ENCODE measurements at places on chromosomes 6 and 20.

DNA sequence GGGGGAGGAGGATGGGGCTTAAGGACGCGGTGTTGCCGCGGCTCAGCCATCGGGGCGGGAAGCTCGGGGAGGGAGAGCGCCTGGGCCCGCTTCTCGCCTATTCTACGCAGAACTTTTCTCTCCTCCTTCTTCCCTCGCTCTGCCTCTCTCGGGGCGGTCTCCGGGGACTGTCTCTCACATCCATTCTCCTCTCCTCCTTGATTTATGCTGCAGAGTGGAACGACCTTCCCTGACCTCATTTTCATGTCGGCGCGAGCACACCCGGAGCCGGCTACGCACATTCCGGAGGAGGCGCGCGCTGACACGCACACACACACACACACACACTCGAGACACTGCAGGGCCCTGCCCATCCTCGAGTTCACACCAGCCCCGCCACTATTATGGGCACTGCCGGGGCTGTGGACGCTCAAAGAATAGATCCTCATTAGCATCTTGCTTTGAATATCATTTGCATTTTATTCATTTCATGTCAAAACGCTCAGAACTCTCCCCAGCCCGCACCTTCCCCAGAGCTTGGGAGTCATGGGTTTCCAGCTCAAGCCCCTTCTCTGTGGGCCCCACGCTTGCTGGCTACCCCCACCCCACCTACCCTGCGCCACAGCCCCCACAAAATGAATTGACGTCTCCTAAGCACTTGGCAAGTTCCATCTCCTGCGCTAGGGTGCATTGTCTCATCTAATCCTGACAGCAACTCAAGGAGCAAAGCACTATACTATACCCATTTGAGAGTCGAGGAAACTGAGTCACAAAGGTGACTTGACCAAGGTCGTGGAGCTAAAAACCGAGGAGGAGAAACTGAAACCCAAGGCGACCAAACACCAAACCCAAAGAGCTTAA, 36.8 kb downstream of the NCR2 start:
- DNase-seq: no peak

DNA sequence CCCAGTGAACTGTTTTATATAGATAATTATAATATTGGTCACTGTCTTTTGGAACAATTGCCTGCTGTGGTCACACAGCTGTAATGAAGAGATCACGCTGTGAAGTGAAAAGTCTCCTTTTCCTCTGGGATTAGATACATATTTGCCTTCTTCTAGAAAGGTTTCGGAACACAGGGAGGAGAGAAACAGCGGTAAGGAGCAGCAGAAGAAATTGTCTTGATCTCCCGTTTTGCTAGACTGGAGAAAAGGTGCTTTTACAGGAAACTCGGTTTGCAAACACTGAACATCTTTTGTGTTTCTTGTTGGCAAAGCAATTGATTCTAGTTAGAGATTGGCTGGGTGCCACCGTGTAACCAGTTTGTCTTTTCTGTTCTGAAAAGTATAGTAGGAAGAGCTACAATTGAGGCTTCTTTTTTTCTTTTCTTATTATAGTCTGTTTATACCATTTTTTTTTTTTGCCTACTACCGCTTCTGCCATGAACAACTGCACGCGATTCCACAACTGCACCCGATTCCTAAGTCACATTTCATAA, 404.1 kb upstream of the ID4 start:
- DNase-seq: no peak

DNA sequence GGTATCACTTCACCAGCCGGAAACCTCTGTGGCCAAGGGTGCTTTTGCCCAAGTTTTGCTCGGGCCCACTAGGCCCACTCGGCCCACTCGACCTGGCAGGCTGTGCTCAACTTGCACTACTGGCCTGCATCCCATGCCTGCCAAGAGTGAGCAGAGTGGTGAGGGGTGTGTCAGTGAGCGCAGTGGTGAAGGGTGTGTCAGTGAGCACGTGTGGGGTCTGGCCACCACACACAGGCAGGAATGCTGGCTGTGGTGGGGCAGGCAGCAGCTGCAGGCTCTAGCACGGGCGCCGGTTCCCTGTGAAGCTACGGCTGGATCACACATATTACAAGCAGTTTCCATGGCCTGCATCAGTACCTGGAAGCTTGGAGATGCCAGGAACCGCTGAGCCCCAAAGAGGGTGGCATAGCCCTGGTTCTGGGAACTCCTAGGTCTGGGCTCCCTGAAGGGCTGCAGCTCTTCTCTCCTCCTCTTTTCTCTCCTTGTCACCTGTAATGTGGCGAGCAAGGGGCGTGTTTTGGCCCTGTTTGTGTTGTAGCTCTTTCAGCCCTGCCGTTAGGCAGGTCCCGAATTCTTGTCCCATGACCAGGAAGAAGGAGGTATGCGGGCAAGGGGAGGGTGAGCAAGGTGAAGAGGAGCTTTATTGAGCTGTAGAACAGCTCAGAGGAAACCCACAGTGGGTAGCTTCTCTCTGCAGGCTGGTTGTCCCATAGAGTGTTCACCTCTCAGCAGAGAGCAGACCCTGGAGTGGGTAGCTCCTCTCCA, 51.0 kb upstream of the CLDN20 start:
- DNase-seq: no peak

DNA sequence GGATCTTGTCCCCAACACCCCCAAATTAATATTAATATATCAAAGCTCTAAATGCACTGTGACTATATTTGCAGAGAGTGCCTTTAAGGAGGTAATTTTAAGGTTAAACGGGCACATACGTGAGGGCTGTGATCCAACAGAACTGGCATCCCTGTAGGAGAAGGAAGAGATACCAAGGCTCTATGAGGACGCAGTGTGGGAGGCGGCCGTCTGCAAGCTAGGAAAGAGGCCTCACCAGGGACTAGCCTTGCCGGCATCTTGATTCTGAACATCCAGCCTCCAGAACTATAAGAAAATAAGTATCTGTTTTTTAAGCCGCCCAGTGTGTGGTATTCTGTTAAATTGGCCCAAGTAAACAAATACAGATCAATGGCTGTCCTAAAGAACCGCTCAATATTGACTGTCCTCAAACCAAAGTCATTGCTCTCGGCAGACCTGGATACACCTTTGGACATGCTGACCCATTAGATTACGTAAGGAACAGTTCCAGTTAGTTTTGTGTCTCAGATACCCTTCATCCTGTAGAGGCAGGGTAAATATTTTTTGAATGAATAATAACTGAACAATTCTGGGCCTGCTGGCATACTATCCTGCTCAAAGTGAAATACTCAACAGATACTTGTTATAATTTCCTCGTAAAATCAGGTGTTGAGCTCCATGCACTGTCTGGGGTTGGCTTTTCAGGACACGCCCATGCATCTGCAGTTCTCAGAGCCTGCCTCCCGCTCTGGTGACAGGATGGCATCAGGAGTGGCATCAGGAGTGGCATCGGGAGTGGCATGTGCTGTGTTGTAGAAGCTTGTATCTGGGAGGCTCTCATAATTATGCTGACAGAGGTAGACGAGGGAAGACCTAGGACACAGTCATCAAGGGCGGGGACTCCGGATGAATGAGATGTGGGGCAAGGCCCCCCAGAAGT, 6.3 kb downstream of the PRR18 start:
- DNase-seq: no peak

DNA sequence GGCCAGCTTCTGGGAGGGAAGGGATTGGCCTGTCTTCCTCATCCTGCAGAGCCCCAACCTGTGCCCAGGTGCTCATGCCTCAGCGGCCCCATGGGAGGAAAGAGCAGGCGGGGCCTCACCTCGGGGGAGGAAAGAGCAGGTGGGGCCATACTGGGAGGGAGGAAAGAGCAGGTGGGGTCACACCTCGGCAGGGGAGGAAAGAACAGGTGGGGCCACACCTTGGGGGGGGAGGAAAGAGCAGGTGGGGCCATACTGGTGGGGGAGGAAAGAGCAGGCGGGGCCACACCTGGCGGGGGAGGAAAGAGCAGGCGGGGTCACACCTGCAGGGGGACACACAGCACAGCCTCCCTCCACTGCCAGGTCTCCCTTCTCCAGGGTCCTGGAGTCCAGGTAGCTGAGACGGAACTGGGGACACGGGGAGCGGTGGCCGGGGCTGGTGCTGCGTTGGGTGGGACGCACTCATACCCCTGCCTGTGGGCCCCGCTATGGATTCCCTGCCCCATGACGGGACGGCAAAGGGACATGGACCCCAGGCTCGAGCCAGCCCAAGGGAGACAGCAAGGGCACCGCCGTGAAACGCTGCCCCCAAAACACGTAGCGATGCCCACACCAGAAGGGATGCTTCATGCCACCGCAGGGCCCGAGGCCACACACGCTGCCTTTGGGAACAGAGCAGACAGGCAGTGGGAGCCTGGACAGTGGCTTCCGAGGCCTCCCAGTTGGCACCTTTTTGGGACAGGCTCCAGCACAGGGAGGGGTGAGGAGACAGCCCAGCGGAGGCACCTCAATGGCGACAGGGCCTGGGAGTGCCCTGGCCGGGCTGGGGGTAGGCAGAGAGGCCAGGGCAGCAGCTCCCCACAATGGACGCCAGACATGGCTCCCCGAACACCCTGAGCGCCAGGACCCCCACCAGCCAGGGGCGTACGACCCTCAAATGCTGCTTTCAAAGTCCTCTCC, 43.3 kb upstream of the CHRNA4 start:
- DNase-seq: no peak

- no peak for DNase-seq
Measured at GRCh38 chr20:768426-768978, at the start of gene SLC52A3. Gene SLC52A3, minus strand, starts transcription at chr20:768500. Its CDS starts 2,726 bp downstream, at chr20:765774.

GRCh38 chr6:67683960-67684359, 951.1 kb upstream of the ADGRB3 start:
- no peak for DNase-seq

GRCh38 chr20:31853481-31853880, 8.1 kb upstream of the FOXS1 start:
- no peak for DNase-seq

DNA sequence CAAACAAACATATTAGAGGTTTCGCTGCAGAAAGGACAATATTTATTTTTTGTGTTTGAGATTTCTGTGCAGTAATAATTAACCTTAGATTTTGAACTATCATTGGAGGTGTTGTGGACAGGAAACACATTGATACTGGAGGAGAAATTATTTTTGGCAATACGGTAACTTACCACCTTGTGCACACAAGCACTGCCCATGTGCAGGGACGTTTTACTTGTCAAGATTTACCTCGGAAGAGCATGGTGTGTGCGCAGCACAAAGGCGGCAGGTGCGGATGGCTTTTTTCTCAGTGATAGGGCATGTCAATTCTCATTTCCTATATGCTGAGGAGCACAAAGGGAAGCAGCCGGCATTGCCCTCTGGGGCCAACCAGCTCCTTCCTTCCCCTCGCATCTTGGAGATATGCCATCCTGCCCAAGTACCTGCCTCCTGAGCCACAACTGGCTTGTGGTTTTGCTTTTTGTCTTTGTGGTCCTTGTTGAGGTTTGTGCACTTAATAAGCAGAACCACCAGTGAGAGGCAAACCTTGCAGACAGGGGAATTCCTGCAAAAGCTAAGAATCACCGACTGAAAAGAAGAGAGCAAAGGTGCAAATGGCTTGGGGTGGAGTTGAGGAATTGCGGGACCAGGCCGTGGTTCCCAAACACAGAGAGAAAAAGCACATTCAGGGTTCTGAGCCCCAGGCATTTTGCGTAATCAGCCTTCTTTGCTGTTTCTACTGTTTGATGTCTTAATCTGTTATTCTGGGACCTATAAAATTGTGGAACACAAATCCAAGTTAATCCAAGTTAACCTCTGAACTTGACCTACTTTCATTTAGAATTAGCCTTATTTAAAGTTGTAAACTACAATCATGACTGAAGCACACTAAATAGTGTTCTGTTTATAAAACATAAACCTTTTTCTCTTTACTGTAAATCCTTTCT, 21.9 kb downstream of the SAMD5 start:
- no peak for DNase-seq

DNA sequence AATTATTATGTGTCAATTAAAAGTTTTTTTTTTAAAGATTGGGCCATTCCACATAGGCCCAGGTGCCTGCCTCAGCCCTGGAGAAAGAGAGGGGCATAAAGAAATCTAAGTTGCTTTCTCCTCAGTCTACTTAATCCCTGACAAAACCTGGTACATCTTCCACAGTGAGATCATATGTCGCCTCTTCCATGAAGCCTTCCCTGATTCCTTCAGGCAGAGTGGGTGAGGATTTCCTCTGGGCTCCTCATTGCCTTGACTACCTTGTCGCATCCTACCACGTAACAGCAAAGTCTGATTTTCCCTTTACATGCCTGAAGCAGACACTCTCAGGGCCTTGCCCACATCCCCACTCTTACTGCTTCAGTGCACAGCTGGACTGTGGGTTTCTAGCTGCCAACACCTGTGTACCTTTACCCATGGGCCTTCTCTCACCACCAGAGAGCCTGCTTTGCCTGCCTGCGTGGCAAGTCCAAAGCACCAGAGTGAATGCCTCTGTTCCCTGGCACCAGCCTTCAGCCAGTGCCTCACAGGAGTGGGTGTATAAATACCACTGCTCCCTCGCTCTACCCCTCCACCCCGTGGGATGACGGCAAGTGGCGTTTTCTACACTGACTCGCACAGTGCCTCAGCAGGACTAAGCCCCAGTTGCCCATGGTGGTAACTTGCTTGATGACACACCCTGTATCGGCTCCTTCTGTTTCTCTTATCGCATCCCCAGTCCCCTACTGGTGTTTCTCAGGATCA, 68.0 kb downstream of the EYA2 start:
- DNase-seq: no peak

DNA sequence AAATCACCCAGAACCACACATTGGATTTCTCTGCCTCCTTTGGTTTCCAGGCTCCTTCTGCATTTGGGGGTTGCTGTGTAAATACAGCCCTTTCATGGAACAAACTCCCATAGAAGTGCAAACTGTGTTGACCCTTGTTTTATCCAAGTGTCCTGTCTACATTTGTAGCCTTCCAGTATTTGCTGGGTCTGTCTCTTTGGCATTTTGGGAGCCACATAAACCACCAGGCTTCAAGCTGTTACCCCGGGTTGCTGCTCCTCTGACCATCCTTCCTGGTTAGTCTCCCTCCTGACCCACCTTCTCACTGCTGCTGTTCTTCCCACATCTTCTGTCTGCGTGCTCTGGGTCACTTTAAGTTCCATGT, 7.6 kb upstream of the MTHFD1L start:
- no peak for DNase-seq

- DNase-seq: no peak
Measured at GRCh38 chr6:104428184-104428583, 431.5 kb downstream of the HACE1 start.

DNA sequence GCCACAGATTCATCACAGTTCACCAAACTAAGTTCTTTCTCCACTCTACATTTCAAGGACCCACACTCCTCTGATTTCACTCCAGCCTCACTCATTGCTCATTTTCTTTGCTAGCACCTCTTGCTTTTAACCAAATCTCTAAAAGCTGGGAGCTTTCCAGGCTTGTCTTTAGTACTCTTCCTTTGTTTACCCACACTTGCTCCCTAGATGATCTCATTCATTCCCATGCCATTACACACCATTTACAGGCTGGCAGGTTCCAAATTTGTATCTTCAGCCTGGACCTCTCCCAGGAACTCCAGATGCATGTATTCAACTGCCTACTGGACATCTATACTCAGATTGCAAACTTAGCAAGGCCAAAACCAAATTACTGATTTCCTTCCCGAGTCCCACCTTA, 5.3 kb upstream of the GUCA1B start:
- DNase-seq: no peak

GRCh38 chr6:38423746-38424145, 216.0 kb downstream of the BTBD9 start:
- DNase-seq: no peak
